ENCODE measurements at places on chromosomes 6 and 20.

- no peak for DNase-seq
These were observed 670 bp downstream of the NCOA5 start for GRCh38 chr20:46089167-46089416.

GRCh38 chr6:3176562-3177355 lies 19.4 kb upstream of the TUBB2A start:
- no peak for DNase-seq

GRCh38 chr6:170208651-170209353 lies 82.1 kb downstream of the DLL1 start:
- DNase-seq: no peak

DNA sequence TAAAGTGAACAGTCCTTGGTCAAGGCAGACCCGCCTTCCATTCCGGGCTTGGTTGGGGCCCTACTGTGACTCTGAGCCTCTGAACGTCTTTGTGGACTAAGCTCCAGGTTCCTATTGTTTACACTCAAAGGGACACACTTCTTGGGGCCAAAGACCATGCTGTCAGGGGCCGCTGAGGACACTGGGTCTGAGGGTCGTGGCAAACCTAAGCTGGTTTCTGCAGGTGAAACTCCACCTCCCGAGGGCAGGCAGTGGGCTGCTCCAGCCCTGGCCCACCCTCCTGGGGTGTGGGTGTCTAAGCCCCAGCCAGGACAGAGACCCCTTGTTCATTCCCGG lies 43.1 kb downstream of the DSTN start:
- DNase-seq: no peak

DNA sequence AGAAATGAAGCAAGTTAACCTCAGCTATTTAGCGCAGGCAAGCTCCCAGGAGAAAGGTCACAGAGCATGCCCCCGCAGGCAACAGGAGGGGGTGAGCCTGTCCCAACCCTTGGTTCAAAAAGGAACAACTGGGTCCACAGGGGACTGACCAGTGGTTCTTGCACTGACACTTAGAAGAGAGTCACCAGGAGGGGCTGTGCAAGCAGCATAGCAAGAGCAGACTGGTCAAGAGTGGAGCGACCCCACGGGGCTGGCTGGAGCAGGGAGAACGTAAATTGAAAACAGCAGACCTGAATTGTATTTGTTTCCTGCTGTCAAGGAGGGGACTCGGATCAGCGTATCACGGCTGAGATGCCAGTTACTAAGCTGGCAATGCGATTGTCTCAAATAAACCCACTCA lies 32.8 kb downstream of the GABRR1 start:
- DNase-seq: no peak

DNA sequence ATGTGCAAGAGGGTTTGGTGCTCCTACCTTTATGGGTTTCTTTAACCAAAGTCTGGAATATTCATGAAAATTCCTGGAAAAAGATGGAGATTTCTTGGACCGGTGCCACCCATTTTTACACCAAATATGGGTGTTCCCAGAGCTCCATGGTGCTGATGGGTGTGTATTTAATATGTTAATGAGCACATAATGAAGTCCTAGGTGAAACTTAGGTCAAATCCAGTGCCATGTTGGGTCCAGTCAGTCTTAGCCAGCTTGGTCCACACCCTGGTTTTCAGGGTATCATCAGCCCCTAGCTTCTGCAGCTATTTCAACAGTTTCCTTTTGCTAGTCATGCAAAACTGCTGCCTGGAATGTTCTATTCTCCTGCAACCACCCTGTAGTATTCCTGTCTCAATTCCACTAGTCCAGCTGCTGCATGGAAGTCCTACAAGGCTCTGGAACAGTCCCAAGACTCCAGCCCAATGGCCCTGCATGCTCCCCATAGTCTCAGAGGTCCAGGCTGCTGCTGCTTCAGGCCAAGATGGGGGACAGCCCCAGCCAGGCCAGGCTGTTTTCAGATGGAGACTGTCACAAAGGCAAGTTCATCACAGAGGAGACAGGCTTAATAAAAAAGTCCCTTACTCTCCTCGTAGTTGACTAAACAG lies 31.8 kb downstream of the CST9L start:
- DNase-seq: no peak

GRCh38 chr20:54105653-54106052 lies 35.3 kb upstream of the BCAS1 start:
- no peak for DNase-seq

DNA sequence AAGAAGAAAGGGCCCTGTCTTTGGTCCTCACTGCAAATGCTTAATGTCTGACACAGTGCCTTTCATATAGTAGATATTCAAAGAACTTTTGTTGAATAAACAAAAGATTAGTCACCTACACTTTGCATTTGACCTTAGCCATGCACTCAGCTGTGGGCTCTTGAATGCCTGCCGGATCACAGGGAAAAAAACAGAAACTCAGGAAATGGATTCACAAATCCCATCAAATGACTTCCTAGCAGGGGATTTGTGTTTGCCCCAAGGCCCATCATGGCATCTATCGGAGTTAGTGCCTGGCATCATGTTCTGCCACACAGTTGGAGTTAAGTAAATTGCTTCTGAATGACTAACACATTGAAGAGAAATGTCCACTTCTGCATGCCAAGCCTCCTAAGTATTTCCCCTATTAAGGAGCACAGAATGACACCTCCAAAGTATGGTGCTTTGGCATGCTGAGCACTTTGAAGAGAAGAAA lies 72.3 kb upstream of the DST start:
- no peak for DNase-seq

DNA sequence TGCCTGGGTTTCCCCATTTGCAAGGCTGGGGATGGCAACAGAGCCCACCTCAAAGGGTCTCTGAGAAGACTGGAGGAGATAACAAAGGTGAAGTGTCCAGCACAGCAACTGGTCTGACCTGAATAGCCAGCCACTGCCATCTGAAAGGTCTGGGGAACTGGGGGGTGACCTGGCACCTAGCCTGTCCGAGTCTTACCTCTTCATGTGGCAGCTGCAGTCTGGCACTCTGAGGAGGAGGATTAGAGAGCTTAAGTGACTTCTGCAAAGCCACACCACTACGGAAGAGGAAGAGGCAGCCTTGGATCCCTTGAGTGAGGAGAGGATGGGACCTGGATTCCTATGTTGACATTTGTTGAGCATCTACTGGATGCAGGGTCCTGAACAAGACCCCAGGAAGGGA lies 22.2 kb downstream of the C20orf203 start:
- no peak for DNase-seq

DNA sequence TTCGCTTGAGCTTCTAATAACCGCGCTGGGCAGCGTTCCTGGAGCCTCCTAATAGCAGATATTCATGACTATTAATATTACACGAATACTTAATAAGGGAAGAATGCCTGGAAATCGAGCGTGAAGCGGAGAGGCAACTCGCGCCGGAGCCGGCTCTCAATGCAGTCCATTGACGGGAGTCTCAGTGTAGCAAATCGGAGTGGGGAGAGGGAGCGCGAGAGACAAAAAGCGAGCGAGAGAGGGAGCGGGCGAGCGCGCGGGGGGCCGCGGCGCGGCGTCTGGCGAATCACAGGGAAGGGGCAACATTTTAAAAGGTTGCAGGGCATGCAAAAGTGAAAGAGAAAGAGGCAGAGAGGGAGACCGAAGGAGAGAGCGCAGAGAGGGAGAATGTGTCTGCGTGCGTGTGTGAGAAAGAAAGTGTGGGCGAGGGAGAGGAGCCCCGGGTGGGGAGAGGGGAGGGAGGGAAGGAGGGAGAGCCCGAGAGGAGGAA lies 2.9 kb downstream of the TFAP2A start:
- DNase-seq: no peak

GRCh38 chr6:121405306-121405705 lies 30.1 kb upstream of the GJA1 start:
- DNase-seq: no peak

GRCh38 chr6:158377860-158378259 lies 65.6 kb downstream of the TULP4 start:
- no peak for DNase-seq

DNA sequence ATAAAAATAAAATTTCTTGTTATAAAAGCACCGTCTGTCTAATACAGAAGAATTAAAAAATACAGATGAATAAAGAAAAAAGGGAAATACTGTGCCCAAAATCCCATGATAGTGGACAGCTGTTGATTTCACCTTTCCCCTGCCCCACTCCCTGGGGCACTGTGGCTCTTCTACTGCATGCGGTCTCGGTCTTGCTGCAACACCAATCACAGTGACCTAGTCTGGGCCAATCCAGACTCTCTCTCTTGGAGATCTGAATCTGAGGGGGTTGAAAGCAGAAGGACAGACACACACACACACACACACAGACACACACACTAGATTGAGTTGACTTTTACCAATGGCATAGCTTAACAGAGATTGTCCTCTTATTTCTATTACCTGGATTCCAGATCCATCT lies 70.5 kb upstream of the FYN start:
- no peak for DNase-seq

- no peak for DNase-seq
These were observed 17.3 kb downstream of the LAMA4 start for GRCh38 chr6:112237066-112237465.

DNA sequence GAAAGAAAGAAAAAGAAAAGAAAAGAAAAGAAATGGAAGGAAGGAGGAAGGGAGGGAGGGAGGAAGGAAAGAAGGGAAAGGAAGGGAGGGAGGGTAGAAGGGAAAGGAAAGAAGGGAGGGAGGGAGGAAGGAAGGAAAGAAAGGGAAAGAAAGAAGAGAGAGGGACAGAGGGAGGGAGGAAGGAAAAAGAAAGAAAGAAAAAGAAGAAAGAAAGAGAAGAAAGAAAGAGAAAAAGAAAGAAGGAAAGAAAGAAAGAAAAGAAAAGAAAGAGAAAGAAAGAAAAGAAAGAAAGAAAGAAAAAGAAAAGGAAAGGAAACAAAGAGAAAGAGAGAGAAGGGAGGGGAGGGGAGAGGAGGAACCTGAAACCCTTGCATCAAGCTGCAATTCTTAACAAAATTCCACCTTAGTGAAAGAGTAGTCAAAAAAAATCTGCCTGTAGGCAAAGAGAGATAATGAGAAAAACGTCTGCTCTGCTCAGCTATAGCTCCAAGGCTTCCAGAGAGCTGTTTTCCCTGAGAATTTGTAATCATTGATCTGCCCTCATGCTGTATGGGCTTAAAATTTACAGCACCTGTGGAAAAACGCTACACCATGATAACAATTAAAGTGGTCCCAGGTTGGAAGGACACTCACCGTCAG lies 16.7 kb upstream of the MYCT1 start:
- DNase-seq: no peak

DNA sequence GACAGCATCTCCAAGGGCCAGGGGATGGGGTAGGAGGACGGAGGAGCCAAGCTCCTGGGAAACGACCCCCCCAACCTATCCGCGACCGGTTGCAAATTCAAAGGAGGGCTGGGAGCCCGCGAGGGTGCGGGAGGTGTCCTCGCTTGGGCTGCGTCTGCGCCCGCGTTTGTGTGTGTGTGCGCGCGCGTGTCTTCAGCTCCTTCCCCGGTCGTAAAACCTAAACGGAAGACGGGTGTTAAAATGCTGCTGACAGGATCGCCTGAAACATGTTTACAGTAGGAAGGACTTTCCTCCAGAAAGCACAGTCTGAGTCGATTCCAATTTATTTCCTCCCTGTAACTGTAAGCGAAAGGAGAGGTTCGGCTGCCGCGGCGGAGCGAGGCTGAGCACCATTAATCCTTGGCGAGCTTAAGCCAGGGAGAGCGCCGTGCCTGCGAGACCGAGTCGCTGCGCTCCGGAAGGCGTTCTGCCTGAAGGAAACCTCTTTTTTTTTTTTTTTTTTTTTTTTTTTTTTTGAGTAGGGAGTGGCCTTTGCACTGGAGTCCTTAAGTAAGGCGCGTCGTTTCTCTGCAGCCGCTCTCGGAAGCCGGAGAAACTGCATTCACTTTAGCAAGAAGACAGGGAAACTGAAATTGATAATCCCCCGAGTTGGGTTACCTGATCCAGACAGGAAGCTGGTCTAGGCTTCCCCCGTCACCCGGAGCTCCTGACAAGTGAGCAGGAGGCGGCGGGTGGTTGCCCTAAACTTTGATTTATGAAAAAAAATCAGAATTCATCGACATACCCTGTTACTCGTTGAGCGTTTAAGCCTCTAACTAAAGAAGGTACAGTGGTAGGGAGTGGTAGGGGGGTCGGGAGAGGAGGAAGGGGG lies 4.8 kb upstream of the SOX4 start:
- DNase-seq: no peak

DNA sequence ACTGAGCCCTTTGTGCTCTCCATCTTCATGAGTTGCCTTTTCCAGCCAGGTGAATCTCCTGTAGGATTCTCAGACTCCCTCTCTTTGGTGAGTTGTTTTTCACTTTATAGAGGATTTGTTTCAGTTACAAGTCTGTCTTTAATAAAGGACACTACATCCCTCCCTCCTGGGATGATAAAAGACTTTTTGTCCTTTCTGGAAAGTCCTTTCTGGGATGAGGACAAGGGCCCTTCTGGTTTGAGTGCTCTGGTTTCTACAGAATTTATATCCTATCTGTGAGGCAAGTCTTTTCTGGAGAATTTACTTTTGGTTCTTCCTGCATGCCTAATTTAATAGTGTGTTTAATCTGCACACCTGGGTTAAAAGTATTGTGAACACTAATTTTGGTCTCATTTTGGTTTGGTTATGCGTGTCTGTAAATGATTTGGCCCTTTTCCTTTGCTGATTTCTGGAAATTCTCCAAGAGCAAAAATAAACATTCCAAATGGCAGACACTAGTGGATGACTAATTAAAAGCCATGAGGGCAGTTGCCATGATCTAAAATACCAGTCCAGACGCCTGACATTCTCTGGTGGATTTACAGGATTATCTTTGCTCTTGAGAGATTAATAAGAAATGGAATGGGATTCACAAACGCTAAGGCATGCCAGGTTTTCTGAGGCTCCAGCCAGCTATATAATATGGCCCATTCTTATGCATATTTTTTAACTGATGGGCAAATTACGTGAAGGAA lies 44.8 kb downstream of the TCP11 start:
- DNase-seq: no peak

- DNase-seq: no peak
These were observed 27.3 kb downstream of the DTD1 start for GRCh38 chr20:18615020-18615650.

- DNase-seq: no peak
These were observed 130.8 kb downstream of the SCAF8 start for GRCh38 chr6:154864066-154864430.

- no peak for DNase-seq
These were observed 95.9 kb upstream of the SSTR4 start for GRCh38 chr20:22939181-22939580.

DNA sequence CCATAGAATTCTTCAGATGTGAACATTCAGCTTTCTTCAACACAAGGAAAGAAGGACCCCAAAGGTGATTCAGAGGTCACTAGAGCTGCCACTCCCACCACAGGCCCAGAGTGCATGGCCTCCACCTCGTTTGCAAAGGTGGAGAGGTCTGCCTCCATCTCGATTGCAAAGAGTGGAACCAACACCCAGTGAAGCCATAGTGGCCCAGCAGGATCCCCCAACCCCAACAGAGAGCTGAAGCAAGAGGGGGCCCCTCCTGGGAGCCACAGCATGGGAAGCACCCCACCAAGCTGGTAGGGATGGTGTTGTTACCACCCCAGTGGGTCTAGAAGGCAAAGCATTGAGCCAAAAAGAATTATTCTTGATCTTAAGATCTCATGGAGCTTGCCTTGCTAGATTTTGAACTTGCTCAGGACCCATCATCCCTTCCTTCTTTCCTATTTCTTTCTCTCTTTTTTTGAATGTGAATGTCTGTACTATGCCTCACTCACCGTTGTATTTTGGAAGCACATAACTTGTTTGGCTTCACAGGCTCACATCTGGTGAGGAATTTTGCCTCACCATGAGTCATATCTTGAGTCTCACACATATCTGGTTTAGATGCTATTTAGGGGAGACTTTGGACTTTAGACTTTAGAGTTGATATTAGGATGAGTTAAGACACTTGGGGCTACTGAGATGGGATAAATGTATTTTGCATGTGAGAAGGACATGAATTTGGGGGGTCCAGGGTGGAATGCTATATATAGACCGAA lies 119.2 kb downstream of the ANKRD60 start:
- no peak for DNase-seq
